ENCODE measurements at places on chromosomes 3 and 15. TPM values are rescaled to one million over a fixed set of nuclear protein-coding genes. Genes with fewer than 3 reads are reported as not detected.

ENTPD3 gene
- not detected for total RNA-seq

DNA sequence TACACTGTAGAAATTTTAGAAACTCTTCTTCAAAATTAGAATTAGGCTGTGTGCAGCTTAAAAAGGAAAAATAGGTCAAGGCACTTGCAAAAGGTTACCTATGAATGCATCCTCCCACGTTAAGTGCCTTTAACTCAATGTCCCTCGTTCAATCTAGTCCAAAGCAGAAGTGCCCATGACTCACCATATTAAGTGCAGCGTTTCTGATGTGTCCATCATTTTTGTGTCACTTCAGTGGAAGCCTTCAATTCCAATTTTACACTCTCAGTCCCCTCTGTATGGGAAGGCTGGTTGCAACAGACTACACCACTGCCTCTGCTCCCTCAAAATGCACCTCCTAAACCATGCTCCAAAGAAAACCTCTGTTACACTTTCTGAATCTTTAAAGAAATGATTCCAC, 53.4 kb downstream of the FOXB1 start:
- no peak for DNase-seq

GRCh38 chr15:73826711-73827251, 46.6 kb upstream of the TBC1D21 start:
- no peak for DNase-seq

DISP2 gene
- 0.54 TPM for total RNA-seq

ATP13A4 gene
- total RNA-seq: 0.27 TPM
